IMR-90 (cell line): ENCODE measurements at places on chromosomes 16 and 17. TPM values are rescaled to one million over a fixed set of nuclear protein-coding genes. Genes with fewer than 3 reads are reported as not detected.
A peak's percentile ranks its signal among the peaks of the same experiment; 100 is the strongest.

DPEP3 gene
- not detected in 2 replicates for total RNA-seq

HSPB9 gene
- not detected in 2 replicates for total RNA-seq

HNF1B gene
- not detected in 2 replicates for total RNA-seq

TBC1D3K gene
- not detected in 2 replicates for total RNA-seq

GRCh38 chr16:1895949-1896675 is 22.1 kb downstream of the HS3ST6 start:
- DNase-seq: no peak

- DNase-seq: no peak
These were observed 48.1 kb upstream of the ALOX12 start for GRCh38 chr17:6947745-6948144.

DNA sequence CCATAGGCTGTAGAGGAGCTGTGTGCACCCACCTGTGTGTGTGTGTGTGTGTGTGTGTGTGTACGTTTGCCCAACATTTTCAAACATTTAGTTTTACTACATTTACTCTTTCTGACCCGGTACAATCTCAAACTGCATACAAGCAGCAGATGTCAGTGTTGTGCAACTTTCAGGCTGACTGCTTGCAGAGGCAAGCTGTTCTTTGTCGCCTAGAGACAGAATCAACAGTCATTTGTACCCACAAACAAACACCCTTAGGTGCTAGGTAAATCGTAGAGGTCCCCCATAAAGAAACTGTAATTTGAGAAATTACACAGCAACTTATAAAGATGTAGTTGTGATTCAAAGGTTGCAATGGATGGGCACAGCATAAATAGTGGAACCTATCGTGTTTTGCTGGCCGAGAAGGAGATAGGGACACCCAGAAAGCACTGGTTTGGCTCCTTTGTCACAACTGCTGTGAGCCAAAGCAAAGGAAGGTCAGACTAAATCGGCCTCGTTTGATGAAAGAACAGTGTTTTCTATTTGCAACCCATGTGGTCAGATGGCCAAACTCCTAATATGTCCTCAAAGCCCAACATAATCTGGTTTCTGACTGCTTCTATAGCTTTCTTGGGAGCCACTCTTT is 478.4 kb downstream of the TOX3 start:
- DNase-seq: peak; percentile 10

DNA sequence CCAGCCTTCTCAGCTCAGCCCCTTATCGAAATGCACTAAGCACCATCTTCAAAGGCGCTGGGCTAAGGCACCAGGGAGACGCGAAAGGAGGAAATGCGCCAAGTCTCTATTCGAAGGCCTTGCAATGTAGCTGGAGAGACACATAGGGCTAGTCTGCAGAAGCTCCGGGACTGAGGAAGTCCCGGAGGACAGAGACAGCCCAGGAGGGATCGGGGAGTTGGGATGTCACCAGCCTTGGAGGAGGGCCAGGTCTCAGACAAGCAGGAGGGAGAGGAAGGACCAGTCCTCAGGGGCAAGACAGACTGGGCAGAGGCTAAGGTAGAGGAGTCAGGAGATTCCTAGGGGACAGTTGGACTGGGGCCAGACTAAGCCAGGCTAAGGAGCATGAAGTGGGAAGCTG is 8.5 kb downstream of the C17orf100 start:
- DNase-seq: no peak

DNA sequence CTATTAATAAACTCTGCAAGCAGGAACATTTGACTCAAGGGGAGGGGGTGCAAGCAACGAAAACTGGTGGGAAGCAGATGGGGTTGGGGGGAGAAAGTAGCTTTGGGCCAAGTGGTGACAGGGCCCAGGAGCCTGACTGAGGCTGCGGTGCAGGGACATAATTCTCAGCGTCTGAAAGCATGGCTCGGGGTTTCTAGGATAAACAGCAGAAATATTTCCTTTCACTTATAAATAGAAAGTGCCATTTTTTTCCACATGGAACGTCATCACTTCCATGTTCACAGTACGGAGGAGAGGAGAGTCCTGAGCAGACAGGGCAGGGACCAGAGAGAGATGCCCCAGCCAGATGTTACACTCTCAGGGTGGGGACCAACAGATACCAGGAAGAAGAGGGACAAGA is 197.1 kb downstream of the ZFHX3 start:
- DNase-seq: peak; percentile 80

DNA sequence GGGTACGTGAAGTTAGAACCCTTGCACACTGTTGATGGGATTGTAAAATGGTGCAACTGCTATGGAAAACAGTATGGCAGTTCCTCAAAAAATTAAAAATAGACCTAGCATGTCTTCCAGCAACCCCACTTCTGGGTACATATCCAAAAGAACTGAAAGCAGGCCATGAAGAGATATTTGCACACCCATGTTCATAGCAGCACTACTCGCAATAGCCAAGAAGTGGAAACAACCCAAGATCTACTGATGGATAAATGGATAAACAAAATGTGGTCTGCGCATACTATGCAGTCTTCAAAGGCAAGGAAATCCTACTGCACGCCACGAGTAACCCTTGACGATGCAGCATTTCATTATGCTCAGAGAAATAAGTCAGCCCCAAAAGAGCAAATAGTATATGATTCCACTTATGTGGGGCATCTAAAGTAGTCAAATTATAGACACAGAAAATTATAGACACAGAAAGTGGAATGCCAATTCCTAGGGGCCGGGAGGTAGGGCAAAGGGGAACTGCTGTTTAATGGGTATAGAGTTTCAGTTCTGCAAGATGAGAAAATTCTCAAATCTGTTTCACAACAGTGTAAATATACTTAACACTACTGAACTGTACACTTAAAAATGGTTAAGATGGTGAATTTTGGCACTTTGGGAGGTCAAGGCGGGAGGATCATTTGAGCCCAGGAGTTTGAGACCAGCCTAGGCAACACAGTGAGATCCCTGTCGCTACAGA is 17.2 kb downstream of the CORO7 start:
- no peak for DNase-seq

DNA sequence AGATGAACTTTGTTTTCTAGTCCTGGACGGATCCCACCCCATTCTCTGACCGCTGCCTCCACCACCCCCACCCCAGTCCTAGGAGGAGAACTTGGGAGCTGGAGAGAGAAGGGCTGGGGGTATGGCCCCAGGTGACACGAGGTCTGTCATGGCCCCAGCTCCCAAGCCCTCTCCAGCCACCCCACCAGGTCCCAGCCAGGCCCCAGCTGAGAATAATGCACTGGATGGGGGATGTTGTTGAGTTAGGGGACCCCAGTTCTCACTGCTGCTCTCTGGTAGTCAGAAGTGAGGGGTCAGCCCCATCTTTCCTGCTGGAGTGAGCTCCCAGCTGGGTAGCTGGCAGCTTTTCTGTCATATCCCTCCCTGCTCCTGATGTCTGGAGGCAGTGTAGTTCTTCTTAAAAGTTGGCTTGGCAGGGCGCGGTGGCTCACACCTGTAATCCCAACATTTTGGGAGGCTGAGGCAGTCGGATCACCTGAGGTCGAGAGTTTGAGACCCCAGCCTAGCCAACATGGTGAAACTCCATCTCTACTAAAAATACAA is 4.6 kb upstream of the COL1A1 start:
- no peak for DNase-seq

GRCh38 chr16:88403794-88404581 is 21.2 kb downstream of the ZNF469 start:
- DNase-seq: peak; percentile 41
